ENCODE measurements at places on chromosomes 7 and 10.
A peak's percentile ranks its signal among the peaks of the same experiment; 100 is the strongest.

- DNase-seq = no peak
Measured at GRCh38 chr7:108463613-108464012, 7.4 kb upstream of the NRCAM start.

DNA sequence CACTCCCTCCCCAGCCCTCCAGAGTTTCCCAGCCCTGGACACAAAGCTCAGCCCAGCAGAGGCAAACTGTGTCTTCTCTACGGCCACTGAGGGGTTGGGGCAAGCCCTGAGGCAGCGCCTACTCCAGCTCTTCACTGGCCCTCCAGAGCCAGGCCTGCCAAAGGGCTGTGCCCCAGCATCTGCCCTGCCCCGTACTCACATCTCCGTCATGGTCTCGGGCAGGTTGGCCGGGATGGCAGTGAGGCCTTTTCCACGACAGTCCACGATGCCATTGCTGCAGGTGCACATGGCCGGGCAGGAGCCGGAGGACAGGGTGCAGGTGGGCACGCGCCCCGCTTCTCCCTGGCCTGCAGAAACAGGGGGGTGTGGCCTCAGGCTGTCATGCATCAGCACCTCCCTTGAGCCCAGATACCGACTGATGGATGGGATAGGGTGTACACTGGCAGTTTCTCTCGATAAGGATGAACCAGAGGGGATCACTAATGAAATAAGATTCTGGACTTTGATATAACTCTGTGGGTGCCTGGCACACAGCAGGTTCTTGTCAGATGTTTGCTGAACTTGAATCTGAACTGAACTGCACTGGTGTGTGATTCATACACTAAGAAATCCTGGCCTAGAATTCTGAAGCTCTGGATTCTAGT lies 125.2 kb downstream of the SLIT1 start:
- no peak for DNase-seq

GRCh38 chr7:14761510-14762296 lies 140.8 kb downstream of the DGKB start:
- DNase-seq = no peak

DNA sequence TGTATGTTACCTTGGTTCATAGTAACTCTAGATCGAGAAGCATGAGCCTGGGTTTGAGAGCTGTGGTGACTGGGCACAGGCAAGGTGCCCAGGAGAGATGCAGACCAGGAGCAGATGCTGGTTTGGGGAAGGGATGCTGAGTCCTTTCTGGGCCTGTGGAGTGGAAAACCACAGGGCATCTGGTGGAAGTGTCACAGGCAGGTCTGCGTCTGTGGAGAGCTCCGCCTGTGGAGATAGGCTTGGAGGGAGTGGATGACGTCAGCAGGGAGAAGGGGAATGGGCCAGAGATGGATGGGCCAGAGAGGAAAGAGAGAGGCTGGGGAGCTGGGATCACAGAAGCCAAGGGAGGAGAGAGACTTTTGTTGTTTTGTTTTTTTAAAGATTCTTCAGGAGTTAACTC lies 14.8 kb downstream of the CYP26A1 start:
- DNase-seq = no peak

- peak; percentile 20 for DNase-seq
Measured at GRCh38 chr7:16616542-16616941, 29.0 kb downstream of the ANKMY2 start.

- DNase-seq = no peak
Measured at GRCh38 chr7:55325371-55325792, 39.8 kb upstream of the LANCL2 start.

DNA sequence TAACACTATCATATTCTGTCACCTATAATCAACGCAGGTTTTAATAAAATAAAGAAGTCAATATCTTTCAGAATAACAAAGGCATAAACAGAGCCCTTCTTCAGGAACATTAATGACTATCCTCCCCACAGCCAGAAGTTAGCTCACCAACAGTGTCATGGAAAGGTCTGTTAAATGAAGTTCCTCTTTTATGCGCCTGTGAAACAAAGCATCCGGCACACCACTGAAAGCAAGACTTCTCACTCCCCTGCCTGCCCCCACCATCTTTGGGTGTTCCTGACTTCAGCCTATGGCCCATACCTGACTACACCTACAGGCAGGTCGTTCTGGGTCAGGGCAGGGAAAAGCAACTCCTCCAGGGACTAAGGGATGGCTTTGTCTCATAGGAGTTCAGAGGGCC lies 205.4 kb downstream of the FANK1 start:
- DNase-seq = no peak

GRCh38 chr7:150631084-150631826 lies 930 bp downstream of the GIMAP6 start:
- DNase-seq = no peak

DNA sequence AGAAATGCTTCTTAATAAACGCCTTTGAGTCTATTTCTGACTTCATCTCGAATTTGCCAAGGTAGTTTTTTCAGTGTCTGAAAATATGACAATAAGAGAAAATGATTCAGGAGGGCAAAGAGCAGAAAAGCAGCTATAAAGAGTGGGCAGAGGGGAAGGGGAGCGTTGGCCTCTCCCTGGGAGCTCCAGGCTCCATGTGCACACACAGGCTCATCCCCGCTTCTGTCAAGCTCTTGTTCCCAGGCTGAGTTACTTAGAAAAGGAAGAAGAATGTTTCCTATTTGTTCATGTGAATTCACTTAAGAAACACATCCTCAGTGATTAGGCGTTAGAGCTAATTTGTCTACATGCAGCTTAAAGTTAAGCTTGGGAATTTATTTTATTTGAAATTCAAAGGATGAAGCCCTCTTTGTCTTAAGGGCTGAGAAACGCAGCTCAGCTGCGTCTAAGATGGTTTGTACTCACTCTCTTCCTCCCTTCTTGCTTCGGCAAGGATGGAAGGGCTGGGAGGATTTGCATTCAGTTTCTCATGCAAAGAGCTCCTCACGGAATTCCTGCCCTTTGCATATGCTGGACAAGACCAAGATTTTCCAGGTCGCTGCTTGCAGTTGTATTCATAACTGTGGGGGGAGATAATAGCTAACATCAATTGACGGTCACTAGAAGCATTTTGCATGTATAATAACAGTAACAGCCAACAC lies 29.0 kb upstream of the ATXN7L1 start:
- peak; percentile 36 for DNase-seq

DNA sequence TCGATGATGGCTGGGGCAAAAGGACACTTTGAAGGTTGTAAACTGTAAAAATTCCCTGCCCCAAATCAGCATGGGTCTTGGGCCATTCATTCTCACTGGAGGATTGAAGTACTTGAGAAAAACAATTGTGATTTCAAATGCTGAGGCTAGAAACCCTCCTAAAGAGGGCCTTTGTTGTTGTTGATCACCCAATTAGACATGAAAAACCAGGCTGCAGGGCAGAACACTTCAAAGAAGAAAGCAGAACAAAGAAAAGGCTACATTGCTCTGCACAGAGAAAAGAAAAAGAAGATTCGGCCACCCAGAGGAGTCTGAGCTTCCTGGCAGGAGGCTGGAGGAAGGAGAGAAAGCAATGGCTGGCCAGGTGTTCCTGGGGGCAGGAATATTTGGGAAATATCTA lies 143.1 kb downstream of the NPY start:
- no peak for DNase-seq

GRCh38 chr7:5755704-5756504 lies 25.6 kb downstream of the RNF216 start:
- DNase-seq = no peak

DNA sequence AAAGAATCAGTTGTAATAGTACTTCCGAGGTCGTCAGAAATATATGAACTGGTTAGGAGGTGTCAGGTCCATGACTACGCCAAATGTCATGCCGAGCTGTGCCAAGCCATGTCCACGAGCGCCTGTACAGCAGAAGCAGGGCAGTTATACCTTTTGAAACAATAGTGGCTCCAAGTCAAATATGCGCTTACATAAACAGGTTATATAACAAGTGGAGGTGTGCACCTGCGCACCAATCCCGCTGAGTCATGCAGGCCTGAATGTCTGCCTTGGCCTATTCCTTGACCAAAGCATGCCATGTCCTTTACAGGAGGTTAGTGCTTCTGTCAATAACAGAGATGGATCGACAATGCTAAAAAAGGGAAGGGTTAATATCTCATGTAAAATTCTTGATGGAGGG lies 21.3 kb upstream of the TRUB1 start:
- DNase-seq = no peak

GRCh38 chr10:30747633-30748032 lies 118.1 kb upstream of the LYZL2 start:
- DNase-seq = no peak

DNA sequence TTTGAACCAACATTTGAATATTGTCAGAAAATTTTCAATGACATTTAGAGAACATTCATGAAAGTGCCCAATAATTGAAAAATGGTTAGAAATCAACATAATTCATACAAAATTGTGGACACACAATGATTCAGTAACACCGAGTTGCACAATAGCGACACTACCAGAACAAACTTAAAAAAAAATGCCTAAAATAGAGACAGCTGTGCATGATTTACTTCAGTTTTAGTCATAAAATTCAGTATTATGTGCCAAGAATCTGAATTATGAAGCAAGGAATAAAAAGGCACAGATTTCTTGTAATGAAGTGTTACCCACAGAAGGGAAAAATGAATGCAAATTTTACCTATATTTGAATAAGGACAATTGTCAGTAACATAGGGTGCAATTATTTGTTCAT lies 396.0 kb downstream of the SEMA3D start:
- no peak for DNase-seq

DNA sequence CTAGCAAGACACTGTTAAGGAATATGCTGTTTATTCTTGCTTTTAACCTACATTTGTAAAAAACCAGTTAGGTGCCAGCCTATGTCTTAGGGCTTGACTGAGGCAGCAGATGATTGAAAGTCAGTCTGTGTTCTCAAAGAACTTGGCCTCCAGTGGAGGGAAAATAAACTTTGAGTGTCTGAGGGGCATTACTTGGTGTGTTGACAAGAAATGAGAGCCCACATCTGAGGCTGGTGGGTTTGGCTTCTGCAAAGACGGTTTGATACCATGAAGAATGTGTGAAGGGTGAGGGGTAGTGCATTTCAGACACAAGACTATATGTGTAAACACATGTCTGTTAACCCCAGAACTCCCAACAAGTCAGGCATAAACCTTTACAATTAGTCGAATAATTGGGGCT lies 28.5 kb downstream of the CCSER2 start:
- no peak for DNase-seq

DNA sequence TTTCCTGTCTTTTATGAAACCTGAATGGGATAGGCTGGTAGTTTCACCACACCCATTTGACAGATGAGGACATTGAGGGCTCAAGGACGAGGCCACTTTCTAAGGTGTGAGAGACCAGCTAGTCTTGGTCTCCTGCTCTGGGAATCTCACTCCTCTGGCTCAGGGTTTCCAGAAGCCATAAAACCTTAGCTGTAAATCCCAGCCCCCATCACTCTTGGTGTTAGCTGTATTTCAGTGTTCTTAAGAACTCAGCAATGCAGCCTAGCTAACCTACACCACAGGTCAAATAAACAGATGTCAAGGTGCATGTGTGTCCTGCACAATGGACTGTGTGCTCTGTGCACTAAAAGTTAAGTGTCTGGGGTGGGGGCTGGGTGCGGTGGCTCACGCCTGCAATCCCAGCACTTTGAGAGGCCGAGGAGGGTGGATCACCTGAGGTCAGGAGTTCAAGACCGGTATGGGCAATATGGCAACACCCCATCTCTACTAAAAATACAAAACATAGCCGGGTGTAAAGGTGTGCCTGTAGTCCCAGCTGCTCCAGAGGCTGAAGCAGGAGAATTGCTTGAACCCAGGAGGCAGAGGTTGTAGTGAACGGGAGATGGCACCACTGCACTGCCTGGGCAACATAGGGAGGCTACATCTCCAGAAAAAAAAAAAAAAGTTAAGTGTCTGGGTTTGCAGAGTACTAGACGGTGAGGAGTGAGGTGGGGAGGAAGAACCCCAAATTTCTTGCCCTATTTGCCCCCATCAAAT lies 567 bp upstream of the EPO start:
- DNase-seq = no peak

DNA sequence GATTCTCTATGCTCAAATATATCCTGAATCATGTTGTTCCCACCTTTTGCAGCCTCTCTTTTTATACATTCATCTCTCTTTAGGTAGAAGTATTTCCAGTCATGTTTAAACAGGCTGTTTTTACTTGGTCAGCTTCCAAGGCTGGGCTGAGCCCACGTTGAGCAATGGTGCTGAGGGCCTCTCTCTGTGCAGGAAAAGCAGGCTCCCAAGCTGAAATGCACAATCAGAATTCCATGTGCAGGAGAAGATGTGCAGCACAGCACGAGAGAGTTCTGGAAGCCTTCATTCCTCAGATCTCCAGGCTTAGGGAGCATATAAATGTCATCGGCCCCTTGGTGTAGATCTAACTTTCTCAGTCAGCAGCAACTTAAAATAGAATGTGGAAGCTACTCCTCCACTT lies 588.5 kb downstream of the TNS3 start:
- no peak for DNase-seq

GRCh38 chr10:21355591-21356011 lies 169.9 kb downstream of the SKIDA1 start:
- no peak for DNase-seq

DNA sequence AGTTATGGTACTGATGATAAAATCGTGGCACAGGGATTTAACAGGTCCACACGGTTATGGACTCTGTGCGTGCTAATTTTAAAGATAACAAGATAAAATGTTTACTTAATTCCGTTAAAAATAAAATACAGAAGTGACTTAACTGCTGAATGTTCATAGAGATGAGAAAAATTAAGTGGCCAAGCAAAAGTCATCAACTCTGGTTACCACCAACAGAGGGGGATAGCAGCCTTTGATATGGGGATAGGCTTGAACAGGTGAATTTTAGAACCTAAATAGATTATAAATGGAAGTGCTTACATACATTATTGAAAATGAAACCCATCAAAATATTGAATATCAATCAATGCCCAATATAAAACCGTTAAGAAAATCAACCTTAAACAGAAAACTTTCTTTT lies 245.0 kb downstream of the WDR37 start:
- no peak for DNase-seq
